ENCODE measurements at places on chromosomes 11 and 22.

- no peaks in the 10 kb centered on the region for H3K36me3 ChIP-seq
- no peaks in the 10 kb centered on the region for H3K4me1 ChIP-seq
- H3K4me3 ChIP-seq: no peak overlapping the region
- H3K27me3 ChIP-seq: peaks cover 13% of the 10 kb centered on the region
These were observed 95.6 kb downstream of the LDLRAD3 start for GRCh38 chr11:36039471-36039870.

- no peaks in the 10 kb centered on the region for H3K27me3 ChIP-seq
- H3K4me1 ChIP-seq: no peaks in the 10 kb centered on the region
- H3K27ac ChIP-seq: no peak overlapping the region
- no peak for DNase-seq
These were observed 789.8 kb upstream of the API5 start for GRCh38 chr11:42521994-42522393.

DNA sequence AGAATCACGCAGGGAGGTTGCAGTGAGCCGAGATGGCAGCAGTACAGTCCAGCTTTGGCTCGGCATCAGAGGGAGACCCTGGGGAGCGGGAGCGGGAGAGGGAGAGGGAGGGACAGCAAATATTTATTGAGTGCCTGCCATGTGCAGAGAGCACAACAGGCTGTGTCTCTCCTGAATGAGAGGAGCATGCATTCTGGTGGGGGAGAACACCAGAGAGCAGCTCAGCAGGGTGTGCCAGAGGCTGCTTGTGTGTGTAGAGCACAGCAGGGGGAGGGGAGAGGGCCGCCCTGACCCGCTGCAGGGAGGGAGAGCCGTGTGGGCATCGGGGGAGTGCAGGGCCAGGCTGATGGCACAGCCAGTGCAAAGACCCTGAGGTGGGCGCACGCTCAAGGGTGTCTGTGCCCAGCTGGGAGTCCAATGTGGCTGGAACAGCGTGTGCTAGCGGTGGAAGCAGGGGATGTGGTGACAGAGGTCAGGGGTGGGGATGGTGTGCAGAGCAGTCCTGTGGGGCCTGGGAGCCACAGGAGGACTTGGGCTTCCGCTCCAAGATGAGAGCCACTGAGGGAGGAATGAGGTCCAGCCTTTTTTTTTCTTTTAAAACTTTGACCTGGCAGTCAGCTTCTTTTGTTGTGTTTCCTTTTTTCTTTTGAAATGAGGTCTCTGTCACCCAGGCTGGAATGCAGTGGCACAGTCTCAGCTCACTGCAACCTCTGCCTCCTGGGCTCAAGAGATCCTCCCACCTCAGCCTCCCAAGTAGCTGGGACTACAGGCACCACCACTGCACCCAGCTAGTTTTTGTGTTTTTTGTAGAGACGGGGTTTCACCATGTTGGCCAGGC, 12.0 kb downstream of the PPIL2 start:
- DNase-seq: no peak
- H3K4me3 ChIP-seq: no peak overlapping the region
- H3K36me3 ChIP-seq: peaks cover 80% of the 10 kb centered on the region
- H3K4me1 ChIP-seq: peaks cover 8% of the 10 kb centered on the region
- no peaks in the 10 kb centered on the region for H3K27me3 ChIP-seq

DNA sequence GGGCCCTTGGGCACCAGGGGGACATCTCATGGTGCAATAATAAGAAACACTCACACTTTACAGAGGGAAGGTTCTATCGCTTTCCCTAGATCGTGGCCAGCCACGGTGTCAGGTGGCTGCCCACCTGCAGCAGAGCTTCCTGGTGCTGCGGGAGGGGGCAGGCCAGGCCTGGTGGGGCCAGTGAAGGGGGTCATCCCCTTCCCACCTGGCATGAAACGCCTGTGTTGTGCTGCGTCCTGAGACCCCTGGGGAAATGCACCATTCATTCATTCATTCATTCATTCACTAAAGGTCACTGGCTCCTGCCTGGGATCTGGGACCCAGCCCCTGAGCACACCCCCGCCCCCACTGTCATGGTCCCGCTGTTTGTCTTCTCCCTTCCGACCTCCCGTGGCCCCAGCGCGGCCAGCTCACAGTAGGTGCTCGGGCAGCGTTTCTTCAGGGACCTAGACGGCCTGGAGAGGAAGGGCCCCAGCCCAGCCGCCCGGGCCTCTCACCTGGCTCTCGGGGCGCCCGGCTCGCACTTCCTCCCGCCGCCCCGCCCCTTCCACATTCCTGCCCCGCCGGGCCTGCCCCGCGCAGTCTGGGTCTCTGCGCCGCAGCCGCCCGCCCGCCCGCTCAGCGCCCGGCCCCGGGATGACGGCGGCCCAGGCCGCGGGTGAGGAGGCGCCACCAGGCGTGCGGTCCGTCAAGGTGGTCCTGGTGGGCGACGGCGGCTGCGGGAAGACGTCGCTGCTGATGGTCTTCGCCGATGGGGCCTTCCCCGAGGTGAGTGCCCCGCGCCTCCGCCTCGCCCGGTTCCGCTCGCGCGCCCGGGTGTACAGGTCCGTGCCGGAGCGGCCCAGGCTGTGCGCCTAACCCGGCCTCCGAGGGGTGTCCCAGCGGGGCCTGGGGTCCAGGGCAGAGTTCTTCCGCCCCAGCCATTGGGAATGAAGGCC, at the start of gene RHOD:
RHOD (plus strand) TSS at position 581 of the 938 bp plus-strand sequence; CDS start at position 637, 56 bp downstream.
- H3K36me3 ChIP-seq: no peaks in the 10 kb centered on the region
- DNase-seq: peak; percentile 62
- peak within 1 kb of the TSS; percentile 79 for H3K27ac ChIP-seq
- peaks cover 23% of the 10 kb centered on the region for H3K4me1 ChIP-seq
- peak within 1 kb of the TSS; percentile 73 for H3K4me3 ChIP-seq
- peaks cover 20% of the 10 kb centered on the region for H3K27me3 ChIP-seq

GRCh38 chr11:32448232-32448631, 12.9 kb upstream of the WT1 start:
- no peaks in the 10 kb centered on the region for H3K36me3 ChIP-seq
- DNase-seq: no peak
- H3K27me3 ChIP-seq: peaks cover 44% of the 10 kb centered on the region
- no peak overlapping the region for H3K4me3 ChIP-seq
- H3K4me1 ChIP-seq: no peaks in the 10 kb centered on the region
- H3K27ac ChIP-seq: no peak overlapping the region

- H3K27me3 ChIP-seq: peaks cover 13% of the 10 kb centered on the region
- no peaks in the 10 kb centered on the region for H3K36me3 ChIP-seq
- no peak for DNase-seq
- H3K27ac ChIP-seq: no peak overlapping the region
- peaks cover 4% of the 10 kb centered on the region for H3K4me1 ChIP-seq
These were observed 70.3 kb downstream of the RBFOX2 start for GRCh38 chr22:35958334-35958733.

GRCh38 chr22:46196278-46196677, 46.0 kb downstream of the PPARA start:
- H3K4me1 ChIP-seq: peaks cover 4% of the 10 kb centered on the region
- peaks cover 21% of the 10 kb centered on the region for H3K36me3 ChIP-seq
- H3K27me3 ChIP-seq: no peaks in the 10 kb centered on the region
- DNase-seq: no peak

- peaks cover 16% of the 10 kb centered on the region for H3K4me1 ChIP-seq
- peak overlapping the region; percentile 30 for H3K27ac ChIP-seq
- no peaks in the 10 kb centered on the region for H3K36me3 ChIP-seq
- peak overlapping the region; percentile 79 for H3K4me3 ChIP-seq
- H3K27me3 ChIP-seq: peaks cover 33% of the 10 kb centered on the region
These were observed 638 bp downstream of the NRGN start for GRCh38 chr11:124740277-124740882.

GRCh38 chr11:5666402-5666793, 18.5 kb downstream of the TRIM5 start:
- H3K36me3 ChIP-seq: peaks cover 70% of the 10 kb centered on the region
- H3K4me3 ChIP-seq: no peak overlapping the region
- no peak for DNase-seq
- H3K27ac ChIP-seq: peak overlapping the region; percentile 30

- H3K27ac ChIP-seq: no peak overlapping the region
- H3K4me3 ChIP-seq: no peak overlapping the region
- DNase-seq: no peak
- H3K36me3 ChIP-seq: no peaks in the 10 kb centered on the region
- H3K4me1 ChIP-seq: no peaks in the 10 kb centered on the region
- H3K27me3 ChIP-seq: no peaks in the 10 kb centered on the region
These were observed 127.9 kb upstream of the CEP126 start for GRCh38 chr11:101786916-101787315.

DNA sequence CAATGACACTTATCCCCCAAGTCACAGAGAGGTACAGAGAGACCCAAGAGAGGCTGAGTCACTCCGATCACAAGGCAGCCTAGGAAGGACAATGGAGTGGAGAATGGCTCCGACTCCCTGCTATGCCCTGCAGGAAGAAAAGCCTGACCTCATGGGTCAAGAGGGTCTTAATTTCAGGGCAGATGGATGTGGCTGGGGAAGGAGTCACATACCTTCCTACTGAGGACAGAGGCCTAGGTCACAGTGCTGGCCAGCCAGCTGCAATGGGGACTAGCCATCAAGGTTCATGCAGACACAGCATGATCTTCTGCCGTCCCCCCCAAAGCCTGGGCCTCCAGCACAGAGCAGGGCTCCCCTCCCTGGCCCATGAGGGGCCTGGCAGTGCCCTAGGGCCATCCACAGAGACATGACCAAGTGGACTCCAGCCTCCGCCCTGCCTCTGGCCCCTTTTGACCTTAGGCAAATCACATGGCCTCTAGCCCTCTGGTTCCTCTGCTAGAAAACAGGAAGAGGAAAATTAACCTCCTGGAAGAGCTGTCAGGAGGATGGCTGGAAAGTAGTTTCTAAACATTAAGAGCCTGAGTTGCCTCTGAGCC, 1.8 kb downstream of the ARRB1 start:
- peak overlapping the region; percentile 79 for H3K4me3 ChIP-seq
- H3K27me3 ChIP-seq: no peaks in the 10 kb centered on the region
- no peaks in the 10 kb centered on the region for H3K36me3 ChIP-seq
- H3K4me1 ChIP-seq: peaks cover 76% of the 10 kb centered on the region
- H3K27ac ChIP-seq: peak overlapping the region; percentile 79

Data from activated T-cell treated with anti-CD3 and anti-CD28 coated beads, Interleukin-2, amount 50 U/mL, for 24 hours (primary cell).